8988T (cell line): ENCODE measurements at places on chromosomes 2 and 18.

GRCh38 chr2:43490252-43490786 lies 105.5 kb downstream of the THADA start:
- DNase-seq: no peak

DNA sequence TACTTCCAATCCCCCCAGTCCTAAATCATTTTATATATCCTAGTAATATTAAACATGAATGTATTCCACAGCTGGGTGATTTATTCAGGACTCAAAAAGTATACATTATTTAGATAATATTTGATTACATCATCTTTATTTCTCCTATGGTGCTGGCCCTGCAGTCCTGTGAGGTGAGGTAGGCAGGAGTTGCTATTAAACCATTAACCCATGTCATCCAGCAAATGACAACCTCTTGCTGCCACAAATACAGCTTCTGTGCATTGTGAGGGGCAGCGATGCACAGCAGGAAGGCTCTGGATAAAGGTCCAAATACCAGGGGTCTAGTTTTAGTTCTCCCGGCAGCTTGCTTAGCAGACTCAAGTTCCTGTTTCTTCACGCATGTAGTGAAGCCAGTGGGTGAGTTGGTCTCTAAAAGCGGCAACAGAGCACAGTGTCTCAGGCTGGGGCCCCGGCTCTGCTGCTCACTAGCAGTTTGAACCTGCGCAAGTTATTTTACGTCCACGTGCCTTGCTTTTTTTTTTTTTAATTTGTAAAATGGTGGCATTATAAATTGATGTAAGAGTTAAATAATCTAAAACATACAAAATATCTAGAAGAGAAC lies 36.1 kb downstream of the INSIG2 start:
- DNase-seq: no peak

DNA sequence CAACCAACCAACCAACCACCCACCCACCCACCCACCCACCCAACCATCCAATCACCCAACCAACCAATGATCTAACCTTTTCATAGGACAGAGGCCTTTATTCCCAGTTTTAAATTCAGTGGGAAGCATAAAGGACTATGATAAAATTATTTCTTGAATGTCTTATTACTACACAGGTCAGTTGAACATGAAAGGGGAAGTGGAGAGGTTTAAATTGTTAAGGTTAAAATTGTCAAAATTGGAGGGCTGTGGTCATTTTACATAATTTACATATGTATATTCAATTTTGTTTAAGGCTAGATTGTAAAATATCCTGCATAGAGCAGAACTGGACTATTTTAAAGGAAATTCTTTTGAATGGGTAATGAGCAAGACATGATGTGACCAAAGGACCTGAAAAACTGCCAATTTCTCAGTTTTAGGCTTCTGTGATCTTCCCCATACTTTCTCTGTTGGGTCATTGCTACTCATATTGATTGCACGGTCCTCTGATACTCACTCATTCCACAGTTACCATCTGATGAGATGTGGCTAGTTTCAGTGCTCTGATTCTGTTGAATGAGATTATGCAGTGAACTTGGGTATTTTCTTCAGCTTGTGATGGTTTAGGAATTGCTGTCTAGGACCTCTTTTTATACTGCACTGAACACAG lies 127.4 kb downstream of the PLCL1 start:
- DNase-seq: no peak

DNA sequence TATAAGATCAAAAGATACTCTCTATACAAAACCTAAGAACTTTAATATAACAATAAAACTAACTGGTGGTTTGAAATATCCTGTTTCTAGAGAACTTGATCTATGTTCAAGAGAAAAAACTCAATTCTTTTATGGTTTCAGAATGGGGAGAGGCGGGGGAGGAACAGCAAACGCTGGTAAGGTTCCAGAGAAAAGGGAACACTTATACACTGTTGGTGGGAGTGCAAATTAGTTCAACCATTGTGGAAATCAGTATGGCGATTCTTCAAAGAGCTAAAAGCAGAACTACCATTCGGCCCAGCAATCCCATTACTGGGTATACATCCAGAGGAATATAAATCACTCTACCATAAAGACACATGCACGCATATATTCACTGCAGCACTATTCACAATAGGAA lies 17.2 kb downstream of the FAM98A start:
- no peak for DNase-seq

DNA sequence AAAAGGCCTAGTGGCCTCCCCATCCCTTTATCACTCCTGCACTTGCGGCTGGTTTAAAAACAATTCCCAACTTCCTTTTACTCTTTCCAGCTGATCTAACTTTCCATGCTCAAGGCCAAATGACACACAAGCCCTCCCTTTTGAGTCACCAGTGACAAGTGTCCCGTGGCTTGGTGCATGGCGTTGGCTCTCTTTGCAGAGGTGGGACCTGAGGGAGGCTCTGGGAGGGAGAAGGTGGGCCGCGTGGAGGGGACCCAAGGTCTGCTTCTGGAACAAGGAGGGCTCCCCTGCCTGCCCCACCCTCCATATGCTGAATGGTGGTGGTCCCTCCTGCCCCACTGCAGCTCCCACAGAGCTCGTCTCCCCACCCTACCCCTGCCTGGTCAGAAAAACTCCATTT lies 30.8 kb upstream of the HPCAL1 start:
- DNase-seq: no peak

- no peak for DNase-seq
Observed at GRCh38 chr18:63162271-63163014, 157.1 kb downstream of the BCL2 start.

DNA sequence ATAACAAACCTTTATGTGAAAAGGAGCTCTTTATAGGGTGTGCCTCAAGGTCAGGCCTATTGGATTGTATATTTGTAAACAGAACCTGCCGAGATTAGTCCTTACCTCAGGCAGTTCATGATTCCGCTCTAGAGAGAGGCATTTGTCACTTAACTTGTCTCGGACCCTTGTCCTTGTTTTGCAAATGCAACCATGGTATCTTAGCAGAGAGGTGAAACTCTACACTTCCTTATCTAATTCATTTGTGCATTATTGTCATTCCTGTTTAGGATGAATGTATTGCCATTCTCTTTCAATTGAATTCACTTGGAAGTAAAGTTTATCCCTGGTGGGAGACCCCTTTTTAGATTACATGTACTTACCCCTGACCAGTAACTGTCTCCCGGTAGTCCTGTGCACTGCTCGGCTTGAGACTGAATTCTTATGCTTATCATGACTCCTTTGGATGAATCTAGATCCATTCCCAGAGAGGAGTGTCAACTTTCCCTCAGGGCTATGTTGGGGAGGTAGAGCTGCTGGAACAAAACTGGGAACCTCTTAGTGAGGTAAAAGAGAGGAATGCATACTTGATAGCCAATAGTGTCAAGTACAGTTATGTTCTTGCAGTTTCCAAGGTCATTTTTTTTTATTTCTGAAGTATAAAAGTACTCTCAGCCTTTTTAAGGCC lies 46.6 kb downstream of the SGPP2 start:
- no peak for DNase-seq

DNA sequence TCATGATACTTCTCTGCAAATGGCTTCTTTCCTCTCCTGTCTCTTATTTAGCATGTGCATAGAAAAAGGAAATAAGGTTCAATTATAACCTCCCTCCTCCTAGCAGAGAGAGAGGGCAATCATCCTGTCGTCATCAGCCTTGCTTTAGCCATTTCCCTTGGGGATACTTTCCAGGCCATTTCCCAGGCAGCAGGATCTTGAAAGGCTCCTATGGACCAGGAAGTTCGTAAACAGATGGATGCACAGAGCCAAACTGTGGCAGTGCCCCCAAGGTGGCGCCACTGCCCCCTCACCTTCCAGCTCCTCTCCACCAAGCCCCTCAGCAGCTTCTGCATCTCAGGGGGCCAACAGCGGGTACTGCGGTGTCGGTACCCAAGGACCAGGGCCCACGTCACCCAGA lies 157.4 kb downstream of the DTNA start:
- DNase-seq: no peak

DNA sequence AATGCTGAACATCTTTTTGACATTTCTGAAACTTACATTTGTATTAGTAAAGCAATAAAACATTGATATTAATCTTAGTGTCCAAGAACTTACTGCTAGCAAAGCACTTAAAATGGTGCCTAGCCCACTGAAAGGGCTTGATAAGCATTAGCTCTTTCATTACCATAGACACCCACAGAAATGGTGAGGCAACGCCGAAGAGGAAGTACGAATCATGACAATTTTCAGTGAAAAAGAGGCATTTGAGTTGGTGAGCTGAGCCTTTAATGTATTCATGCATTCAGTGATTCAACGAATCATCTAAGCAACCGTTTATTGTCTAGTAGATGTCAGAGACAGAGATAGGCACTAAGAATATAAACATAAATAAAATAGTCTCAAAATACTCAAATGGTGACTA lies 101.1 kb downstream of the PIGN start:
- DNase-seq: no peak

DNA sequence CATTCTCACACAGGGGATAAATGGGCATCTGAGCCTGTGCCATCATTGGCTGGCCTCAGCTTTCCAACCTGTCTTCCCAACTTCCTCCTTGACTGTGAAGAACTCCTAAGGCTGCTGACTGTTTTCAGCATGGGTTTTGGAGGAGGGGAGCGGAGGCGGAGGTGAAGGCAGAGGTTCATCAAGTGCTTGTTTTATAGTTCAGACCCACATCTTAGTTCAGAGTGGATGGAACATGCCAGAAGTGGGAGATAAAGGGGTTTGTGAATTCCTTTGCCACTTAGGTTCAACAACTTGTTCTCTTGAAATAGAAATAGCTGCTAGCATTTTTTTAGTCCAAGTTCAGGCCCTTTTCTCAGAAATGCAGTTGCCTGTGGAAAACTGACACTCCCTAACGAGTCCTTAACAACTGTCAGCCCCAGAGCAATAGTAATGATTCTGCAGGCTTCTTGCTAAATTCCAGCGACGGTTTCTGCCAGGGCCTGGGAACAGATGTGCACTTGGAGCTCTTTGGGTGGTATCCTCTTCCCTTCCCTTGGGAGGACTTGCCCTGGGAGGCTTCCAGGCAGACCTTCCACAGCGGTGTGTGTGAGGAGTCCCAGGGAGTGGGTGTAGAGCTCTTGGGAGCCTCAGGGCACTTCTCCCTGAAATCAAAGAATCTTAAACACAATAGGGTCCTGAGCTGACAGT lies 30.1 kb upstream of the ITGA6 start:
- no peak for DNase-seq

DNA sequence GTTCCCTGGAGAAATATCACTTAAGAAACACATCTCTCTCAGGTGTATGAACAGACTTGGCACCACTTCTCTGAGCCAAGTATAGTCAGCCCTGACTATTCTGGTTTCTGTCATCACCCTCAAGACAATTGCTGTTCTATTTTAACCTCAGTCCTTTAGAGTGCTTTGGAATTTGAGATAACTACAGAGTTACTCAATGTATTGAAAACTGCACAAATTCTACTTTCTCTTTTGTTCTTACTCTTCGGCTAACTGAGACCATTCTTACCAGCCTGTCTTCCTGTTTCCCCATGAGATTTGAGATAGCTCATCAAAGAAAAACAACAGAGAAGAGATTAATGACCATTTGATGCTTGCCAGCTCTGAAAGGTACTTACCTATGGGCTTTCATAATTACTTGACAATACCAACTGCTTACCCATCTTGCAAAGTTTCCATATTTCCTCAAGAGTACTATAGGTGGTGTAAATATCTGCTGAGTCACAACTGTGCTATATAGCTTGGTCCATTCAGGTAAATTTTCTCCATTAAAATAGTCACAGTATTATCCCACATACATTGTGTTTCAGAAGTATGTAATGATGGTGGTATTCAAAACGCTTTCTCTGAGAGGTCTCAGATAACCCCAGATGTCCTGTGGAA lies 467.5 kb upstream of the CHST9 start:
- no peak for DNase-seq

GRCh38 chr18:59861009-59861408 lies 38.8 kb upstream of the PMAIP1 start:
- no peak for DNase-seq

DNA sequence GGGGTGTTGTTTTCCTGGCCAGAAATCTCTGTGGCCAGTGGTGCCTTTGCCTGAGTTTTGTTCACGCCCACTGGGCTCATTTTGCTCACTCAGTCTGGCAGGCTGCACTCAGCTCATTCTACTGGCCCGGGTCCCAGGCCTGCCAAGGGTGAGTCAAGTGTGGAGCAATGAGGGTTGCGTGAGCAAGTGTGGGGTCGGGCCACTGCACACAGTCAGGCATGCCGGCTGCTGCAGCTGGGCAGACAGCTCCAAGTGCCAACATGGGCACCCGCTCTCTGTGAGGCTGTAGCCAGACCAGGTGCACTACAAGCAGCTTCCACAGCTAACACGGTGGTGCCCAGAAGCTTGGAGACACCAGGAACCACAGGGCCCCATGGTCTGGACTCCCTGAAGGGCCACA lies 801.1 kb upstream of the RAB6C start:
- no peak for DNase-seq

DNA sequence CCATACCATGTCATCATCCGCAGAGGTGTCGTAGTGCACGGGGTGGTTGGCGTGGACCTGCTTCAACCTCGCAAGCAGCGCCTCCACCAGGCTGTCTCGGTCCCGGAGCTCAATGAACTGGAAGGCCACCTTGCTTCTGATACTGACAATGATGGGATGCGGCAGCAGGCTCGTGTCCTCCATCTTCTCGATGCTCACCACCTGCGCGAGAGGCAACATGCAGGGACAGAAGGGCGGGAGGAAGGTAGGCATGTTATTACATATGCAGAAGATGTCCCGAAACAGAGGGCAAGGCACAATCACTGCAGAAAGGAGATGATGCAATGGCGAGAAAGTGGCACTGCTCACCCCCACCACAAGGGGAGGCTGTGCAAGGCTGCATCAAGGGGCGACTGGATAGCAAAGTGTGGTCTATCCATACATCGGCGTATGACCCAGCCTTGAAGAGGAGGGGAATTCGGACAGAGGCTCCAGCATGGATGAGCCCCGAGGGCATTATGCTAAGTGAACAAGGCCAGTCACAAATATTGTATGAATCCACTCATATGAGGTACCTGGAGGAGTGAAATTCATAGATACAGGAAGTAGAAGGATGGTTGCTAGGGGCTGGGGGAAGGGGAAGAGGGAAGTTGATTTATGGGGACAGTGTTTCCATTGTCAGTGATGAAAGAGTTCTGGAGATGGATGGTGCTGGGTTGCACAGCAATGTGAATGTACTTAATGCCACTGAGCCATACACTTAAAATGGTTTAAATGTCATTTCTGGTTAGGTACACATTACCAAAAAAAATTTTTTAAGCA lies 36.6 kb downstream of the RPL31 start:
- no peak for DNase-seq

GRCh38 chr2:121064186-121064585 lies 220.8 kb downstream of the TFCP2L1 start:
- DNase-seq: no peak

- DNase-seq: no peak
Observed at GRCh38 chr2:77633601-77634000, 111.4 kb upstream of the LRRTM4 start.

- no peak for DNase-seq
Observed at GRCh38 chr2:36456227-36457175, 100.9 kb downstream of the CRIM1 start.

- DNase-seq: no peak
Observed at GRCh38 chr2:196173505-196173904, 2.1 kb upstream of the STK17B start.

GRCh38 chr2:11530864-11531465 lies 2.9 kb upstream of the GREB1 start:
- DNase-seq: no peak

GRCh38 chr18:46859855-46860254 lies 57.5 kb downstream of the PIAS2 start:
- DNase-seq: no peak
